SHP77 treated with DMSO at 0.1 percent for 48 hours (cell line): ENCODE measurements at places on chromosomes 5 and 9.
A peak's percentile ranks its signal among the peaks of the same experiment; 100 is the strongest.

GRCh38 chr5:107668154-107669095, 2.3 kb downstream of the EFNA5 start:
- DNase-seq, result peak; percentile 21

- no peak for DNase-seq
These were observed 50.0 kb upstream of the ADAMTSL1 start for GRCh38 chr9:18423791-18424531.

DNA sequence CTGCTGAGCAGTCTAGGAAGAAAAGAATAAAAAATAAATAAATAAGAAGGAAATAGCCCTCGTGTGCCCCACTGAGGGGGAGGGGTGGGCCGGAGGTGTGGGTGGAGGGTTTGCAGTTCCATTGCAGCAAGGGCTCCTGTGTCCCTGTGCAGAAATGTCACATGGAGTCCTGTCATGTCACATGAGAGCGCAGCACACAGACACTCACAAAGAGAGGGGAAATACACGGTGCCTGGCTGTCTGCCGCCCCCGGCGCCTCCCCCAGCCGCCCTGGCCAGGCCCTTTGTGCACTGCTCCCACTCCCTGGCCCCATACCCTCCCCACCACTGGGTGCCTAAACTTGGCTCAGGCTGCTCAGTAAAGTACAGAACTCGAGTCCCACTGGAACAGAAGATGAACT, 55.6 kb upstream of the SPTLC1 start:
- DNase-seq, result no peak

DNA sequence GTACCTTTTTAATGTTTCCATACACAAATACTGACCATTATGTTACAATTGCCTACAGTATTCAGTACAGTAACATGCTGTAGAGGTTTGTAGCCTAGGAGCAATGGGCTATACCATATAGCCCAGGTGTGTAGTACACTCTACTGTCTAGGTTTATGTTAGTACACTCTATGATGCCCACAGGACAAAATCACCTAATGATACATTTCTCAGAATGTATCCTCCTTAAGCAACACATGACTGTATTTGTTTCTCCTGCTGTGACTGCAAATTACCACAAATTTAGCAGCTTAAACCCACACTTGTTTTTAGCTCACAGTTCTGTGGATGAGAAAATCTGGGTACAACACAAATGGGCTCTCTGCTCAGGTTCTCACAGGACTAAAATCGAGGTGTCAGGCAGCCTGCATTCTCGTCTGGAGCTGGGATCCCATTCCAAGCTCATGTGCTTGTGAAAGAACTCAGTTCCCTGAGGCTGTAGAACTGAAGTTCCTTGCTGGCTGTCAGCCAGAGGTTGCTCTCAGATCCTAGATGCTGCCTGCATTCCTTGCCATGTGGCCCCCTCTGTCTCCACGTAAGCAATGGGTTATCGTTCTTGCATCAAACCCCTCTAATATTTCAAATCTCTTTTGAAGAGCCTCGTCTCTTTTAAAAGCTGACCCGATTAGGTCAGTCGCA, 38.6 kb upstream of the PIK3R1 start:
- DNase-seq, result no peak

- DNase-seq, result no peak
These were observed 213.2 kb downstream of the ADAMTS6 start for GRCh38 chr5:65268525-65268924.

DNA sequence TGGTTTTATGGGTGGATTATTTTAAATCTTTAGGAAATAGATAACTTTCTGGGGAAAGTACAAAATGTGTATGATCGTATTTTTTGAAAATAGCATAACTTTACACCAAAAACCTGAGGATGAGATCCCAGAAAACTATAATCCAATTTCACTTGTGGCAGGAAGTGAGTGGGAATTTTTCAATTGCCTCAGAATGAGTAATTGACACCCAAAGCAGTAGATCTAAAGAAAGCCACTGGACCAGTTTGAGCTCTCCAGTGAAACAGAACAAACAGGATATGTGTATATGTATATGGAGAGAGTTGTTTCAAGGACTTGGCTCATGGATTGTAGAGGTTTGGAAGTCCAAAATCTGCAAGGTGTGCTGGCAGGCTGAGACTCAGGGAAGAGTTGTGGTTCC, 109.2 kb upstream of the SHB start:
- DNase-seq, result no peak

DNA sequence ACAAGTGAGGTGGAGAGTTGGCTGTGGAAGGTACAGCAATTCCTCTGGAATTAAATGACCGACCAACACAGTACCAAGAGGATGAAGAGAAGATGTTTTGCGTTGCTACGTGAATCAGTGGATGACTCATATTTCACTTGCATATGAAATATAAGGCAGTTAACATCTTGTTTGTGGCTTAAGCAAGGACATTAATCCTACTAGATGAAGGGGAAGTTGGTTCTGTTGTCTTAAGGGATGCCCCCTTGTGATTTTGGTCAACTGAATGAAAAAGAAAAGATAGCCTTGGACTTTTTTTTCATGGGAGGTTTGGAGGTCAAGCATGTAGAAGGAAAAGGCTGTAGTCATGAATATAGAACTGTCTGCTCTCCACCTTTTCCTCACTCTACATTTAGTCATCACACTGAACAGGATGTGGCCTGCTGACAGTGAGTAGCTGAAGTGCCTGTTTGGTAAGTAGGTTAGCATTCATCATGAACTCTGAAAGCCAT, 33.9 kb downstream of the VLDLR start:
- no peak for DNase-seq

GRCh38 chr5:17204133-17204489, 13.3 kb upstream of the BASP1 start:
- DNase-seq, result no peak

DNA sequence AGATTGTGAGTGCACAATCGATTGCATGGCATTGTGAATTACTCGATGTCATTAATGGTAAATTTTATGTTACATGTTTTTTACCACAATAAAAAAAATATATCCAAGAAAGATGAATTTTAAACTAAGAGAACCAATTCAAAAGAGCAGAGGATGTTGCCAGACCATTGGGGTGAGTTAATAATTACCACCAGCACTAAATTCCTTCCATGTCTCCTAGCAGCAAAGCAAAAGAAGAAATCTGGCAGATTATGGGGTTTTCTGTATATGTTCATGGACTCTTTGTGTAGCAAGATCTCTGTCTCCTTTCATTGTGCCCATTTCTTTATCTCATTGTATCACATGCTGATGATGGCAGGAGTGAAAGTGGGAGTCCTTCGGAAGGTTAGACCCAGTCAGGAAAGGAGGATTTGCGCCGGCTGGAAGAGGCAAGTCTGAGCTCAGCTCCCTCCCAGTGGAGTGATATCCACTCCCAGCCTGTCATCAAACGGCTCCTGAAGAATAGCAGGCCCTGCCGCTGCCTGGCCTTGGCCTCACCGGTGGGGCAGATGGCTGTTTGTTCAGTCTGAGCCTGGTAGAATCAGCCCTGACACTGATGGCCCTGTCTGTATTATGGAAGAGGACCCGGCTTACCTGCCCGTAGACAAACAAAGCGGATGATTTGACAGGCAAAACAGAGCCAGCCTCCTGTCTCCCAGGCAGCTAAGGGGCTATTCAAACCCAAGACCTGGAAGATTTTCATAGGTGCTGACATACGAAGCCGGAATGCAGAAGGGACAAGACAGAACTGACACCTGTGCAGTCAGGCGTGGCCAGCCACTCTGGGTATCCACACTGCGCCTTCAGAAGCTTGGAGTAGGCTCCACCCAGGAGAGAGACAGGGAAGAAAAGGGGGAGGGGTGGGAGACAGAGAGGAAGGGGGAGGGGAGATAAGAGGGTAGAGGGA, 21.9 kb upstream of the FOXE1 start:
- no peak for DNase-seq

DNA sequence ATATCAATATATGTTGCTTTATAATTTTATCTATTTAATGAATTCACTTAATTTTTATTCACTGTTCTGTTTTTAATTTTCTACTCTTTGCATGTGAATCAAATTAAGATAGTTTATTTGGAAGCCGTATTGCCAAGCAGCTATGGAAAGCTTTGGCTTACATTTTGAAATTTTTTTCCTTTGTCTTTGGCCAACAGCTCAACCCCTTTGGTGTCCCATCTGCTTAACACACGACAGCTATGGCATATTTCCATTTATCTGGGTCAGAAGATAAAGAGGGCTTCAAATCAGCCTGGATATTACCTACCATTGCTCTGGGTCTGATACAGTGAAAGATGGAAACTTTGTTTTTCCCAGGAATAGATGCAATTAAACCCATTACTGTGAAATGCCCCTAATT, 201.0 kb downstream of the WDR70 start:
- no peak for DNase-seq

- no peak for DNase-seq
These were observed 123.1 kb upstream of the PAPPA start for GRCh38 chr9:116030517-116030916.

DNA sequence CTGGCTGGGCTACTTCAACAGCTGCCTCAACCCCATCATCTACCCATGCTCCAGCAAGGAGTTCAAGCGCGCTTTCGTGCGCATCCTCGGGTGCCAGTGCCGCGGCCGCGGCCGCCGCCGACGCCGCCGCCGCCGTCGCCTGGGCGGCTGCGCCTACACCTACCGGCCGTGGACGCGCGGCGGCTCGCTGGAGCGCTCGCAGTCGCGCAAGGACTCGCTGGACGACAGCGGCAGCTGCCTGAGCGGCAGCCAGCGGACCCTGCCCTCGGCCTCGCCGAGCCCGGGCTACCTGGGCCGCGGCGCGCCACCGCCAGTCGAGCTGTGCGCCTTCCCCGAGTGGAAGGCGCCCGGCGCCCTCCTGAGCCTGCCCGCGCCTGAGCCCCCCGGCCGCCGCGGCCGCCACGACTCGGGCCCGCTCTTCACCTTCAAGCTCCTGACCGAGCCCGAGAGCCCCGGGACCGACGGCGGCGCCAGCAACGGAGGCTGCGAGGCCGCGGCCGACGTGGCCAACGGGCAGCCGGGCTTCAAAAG, 36.9 kb upstream of the TTC1 start:
- no peak for DNase-seq

DNA sequence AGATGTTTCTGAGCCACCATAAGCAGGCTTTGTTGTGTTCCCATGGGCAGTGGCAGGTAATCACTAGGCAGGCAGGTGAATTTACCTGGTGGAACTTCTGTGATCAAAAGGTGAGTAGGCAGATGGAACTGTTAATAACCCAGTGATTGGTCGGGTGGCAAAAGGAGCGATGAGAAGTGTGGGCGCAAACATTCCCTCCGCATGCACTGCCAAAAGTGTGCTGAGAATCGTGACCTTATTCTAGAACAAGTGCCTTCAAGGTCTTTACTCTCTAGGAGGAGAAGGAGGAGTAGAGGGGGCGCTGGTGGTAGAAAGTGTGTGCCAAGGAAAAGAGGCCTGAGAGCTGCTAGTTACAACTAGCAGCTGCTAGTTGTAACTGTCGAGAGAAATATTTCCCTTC, 3.3 kb downstream of the OTULINL start:
- no peak for DNase-seq

- no peak for DNase-seq
These were observed 131.5 kb upstream of the GRHPR start for GRCh38 chr9:37290940-37291485.

GRCh38 chr5:66326276-66326675, 182.2 kb downstream of the SREK1 start:
- DNase-seq, result no peak

- no peak for DNase-seq
These were observed 111.7 kb upstream of the CXCL14 start for GRCh38 chr5:135690466-135690865.

- DNase-seq, result no peak
These were observed 11.5 kb upstream of the MAPK9 start for GRCh38 chr5:180303226-180304015.

GRCh38 chr5:145586661-145587307, 248.4 kb downstream of the PRELID2 start:
- no peak for DNase-seq

GRCh38 chr5:137629646-137630045, 106.2 kb downstream of the KLHL3 start:
- DNase-seq, result no peak

- no peak for DNase-seq
These were observed 120.0 kb upstream of the HMHB1 start for GRCh38 chr5:143691945-143692290.

DNA sequence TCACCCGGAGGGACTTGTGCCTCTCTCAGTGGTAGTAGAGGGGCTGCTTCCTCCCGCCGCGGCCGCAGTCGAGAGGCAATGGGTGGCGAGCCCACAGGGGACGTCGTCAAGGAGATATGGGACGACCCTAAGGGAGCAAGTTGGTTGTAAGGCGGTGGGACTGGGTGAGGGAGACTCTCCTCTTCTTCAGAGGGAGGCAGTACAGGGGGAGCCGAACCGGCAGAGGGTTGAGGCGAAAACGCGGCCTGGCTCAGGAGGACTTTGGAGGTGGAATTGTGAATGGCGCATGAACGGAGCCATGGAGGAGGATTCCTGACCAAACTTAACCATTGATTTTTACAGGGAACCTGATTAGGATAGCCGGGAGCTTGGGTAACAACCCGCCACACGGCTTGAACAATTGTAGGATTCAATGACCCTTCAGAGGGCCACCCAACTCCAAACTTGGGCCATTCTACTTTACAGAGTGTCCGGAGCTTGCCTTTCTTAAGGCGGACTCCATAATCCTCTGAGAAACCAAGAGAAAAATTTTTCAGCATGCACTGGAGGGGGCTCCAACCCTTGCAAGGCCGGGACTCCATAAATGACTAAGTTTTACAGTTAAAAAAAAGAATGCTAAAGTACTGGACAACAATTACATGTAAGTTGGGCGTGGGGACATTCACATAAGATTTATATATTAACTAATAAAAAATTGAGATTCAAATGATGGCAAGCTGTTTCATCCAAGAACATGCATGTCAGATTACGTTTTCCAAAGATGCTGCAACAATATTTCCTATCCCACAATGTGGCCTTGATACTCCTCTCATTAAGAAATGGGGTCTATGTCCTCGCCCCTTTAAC, 19.4 kb upstream of the RHOBTB3 start:
- DNase-seq, result no peak

DNA sequence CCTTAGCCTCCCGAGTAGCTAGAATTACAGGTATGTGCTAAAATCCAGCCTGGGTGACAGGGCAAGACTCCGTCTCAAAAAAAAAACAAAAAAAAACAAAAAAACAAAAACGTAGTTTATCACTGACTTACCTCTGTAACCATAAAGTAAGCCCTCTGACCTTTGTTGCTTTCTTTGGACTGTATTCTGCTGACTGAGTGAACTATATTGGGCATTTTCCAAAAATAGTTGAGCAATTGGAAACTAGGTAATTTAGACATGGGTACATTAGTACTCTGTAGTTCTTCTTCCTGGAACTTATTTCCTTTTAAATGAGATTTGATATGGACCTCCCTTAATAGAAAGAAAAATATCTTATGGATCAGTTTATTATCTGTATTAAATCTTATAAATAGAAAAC, 66.6 kb downstream of the ANKHD1 start:
- no peak for DNase-seq
